Thymus (tissue), 14 donors: ENCODE measurements at places on chromosomes 1 and 21.

- no peak for DNase-seq
Measured at GRCh38 chr1:109185990-109186732, 27.6 kb upstream of the SARS1 start.

DNA sequence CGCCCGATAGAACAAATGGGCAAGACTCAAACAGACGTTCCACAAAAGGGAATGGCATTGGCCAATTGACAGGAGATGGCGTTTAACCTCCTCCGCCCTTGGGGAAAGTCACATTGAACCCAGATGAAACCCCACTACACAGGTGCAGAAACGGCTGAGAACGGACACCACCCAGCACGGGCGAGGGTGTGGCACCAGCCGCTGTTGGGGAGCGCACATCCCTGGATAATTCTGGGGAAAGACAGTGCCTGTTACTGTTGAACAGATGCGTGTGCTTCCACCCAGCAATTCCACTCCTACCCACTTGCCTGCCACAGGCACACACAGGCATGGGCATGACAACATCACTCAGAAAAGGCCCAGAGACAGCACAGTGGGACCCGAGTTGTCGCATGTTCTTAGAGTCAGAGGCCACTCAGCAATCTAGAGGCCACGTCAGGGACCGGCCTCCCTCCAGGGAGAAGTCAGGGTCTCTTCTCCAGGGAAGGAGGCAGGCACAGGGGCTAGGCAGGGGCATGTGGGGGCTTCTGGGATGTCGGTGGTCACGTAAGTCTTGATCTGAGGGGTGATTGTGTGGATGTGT is 15.2 kb downstream of the PRXL2B start:
- no peak for DNase-seq

GRCh38 chr1:235865565-235866204 is 1.0 kb downstream of the LYST start:
- DNase-seq = no peak

GRCh38 chr1:183989604-183990003 is 47.9 kb downstream of the COLGALT2 start:
- no peak for DNase-seq

DNA sequence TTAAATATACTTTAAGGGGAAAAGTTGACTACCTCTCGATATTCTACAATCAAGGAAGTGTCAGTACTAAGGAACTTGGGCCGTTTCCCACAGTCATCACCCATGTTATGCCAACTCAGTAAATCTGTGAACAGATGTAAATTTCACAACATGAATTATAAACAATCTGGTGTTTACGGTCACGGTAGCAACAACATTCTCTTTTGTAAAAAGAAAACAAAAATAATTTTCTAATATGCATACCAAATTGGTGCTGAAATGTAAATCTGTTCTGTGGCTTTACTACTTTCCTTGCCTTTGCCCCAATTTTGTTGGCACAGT is 1.2 kb downstream of the SH3GLB1 start:
- no peak for DNase-seq
